ENCODE measurements at places on chromosomes 3 and 15.

- DNase-seq = no peak
Observed at GRCh38 chr15:63783441-63783840, 50.3 kb downstream of the HERC1 start.

DNA sequence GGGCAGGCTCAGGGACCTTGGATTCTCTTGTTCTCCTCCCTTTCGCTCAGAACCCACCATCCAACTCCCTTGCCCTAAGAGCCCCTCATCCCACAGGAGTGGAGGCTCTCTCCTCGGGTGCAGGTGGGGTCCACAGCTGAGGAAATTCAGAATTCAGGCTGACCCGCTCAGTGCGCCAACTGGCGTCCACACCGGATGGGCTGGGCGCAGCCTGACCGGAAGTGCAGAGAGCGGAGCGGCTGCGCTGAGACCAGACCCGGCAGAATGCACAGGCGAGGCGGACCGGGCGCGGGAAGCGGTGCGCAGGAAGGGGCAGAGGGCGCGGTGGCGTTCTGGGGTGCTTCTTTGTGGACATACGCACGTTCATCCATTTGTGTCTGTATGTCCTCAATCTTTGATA lies 210.4 kb upstream of the NDN start:
- DNase-seq = no peak

DNA sequence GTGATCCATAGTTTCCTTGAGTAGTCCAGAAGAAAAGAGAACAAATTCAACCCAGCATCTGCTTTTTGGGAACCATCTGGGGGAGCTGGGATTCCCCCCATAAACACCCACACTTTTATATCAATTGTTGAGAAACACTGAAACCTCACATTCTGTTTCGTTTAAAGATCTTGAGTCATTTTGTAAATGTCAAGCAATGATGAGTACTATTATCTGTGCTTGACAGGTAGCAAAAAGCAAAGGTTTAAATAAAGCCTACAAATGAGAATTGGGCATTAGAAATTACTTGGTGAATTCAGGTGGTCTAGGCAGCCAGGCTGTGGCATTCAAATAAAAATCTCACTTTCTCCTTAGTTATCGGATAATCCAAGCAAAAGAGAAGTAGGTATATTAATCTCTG lies 75.7 kb downstream of the TMEM266 start:
- DNase-seq = no peak

DNA sequence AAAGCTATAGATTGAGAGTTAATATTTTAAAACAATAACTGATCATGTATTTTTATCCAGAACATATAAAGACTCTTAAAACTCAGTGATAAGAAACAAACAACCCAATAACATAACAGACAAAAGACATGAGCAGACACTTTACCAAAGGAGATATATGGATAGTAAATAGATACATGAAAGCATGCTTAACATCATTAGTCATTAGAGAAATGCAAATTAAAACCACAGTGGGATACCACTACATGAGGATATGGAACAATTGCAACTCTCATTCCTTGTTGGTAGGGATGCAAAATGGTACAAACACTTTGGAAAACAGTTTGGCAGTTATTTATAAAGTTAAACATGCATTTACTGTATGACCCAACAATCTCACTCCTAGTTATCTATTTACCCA lies 95.0 kb downstream of the IQCH start:
- DNase-seq = no peak

DNA sequence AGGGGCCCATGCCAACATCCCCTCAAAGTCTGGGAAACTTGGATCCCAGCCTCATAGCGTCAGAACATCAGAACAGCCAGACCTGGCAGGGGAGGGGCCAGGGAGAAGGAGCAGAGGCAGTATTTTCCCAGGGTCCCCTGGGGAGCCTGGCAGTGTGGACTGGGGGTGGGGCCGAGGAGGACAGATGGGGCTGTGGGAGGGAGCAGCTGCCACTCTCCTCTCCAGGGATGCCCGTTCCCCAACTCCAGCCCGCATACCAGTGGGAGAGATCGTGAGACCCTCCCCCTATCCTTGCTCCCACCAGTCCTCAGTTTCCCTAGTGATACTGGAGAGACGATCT lies 6.5 kb upstream of the DNAJB8 start:
- DNase-seq = no peak

Measured in activated T-cell treated with anti-CD3 and anti-CD28 coated beads, Interleukin-2, amount 50 U/mL, for 48 hours (primary cell).